ENCODE measurements at places on chromosomes 11 and 22. TPM values are rescaled to one million over a fixed set of nuclear protein-coding genes. Genes with fewer than 3 reads are reported as not detected.

Gene GGT1
- 19.7 TPM for total RNA-seq

Gene GAL
- not detected for total RNA-seq

Gene MIAT
- 26.8 TPM for total RNA-seq

Gene RASL10A
- total RNA-seq = 0.36 TPM

Gene ACP2
- 16.8 TPM for total RNA-seq

Gene SPDYC
- total RNA-seq = not detected

Gene PATE4
- not detected for total RNA-seq

Gene GUCY1A2
- total RNA-seq = not detected

Gene KREMEN1
- not detected for total RNA-seq

Gene DGAT2
- total RNA-seq = 0.25 TPM

Gene MAML2
- total RNA-seq = 58.8 TPM

Gene SAA1
- total RNA-seq = not detected

Gene ZFTA
- 0.95 TPM for total RNA-seq

Gene PNPLA5
- total RNA-seq = not detected

Gene LRP5
- 2.0 TPM for total RNA-seq

Gene CCDC188
- total RNA-seq = not detected

Gene CHEK1
- total RNA-seq = 6.8 TPM

Gene ZNF280B
- 1.0 TPM for total RNA-seq

Gene EFCAB6
- 0.17 TPM for total RNA-seq

Gene RCOR2
- not detected for total RNA-seq

Gene HOATZ
- total RNA-seq = not detected

Gene KRTAP5-8
- total RNA-seq = not detected

Gene RAB36
- 0.77 TPM for total RNA-seq

Gene PPME1
- 16.3 TPM for total RNA-seq

Gene CCDC81
- 0.27 TPM for total RNA-seq

Gene CNGA4
- 0.16 TPM for total RNA-seq

Gene OR51B5
- not detected for total RNA-seq

Gene MRGPRX3
- total RNA-seq = not detected

Gene MRGPRE
- total RNA-seq = not detected

Gene HBB
- total RNA-seq = 0.45 TPM

Gene ANO1
- total RNA-seq = not detected

Gene RASSF10
- total RNA-seq = not detected

Gene SGSM1
- total RNA-seq = 1.9 TPM

Gene TSPAN32
- total RNA-seq = 81.8 TPM

Gene CATSPERZ
- not detected for total RNA-seq

Gene IGLL1
- total RNA-seq = not detected

Gene LYVE1
- not detected for total RNA-seq

Gene FOLR2
- not detected for total RNA-seq

Gene PRG3
- not detected for total RNA-seq

Gene LRRC10B
- not detected for total RNA-seq

Gene MOV10L1
- not detected for total RNA-seq

Gene TMEM191B
- 10.1 TPM for total RNA-seq

All from CD4-positive, alpha-beta T cell (primary cell).